ENCODE measurements at places on chromosomes 13 and 19. TPM values are rescaled to one million over a fixed set of nuclear protein-coding genes. Genes with fewer than 3 reads are reported as not detected.
A peak's percentile ranks its signal among the peaks of the same experiment; 100 is the strongest.

GRCh38 chr19:18719541-18719940, 36.1 kb downstream of the CRTC1 start:
- DNase-seq: no peak

- DNase-seq: no peak
Measured at GRCh38 chr13:73412933-73413332, 354.1 kb downstream of the KLF5 start.

GRCh38 chr19:33453265-33453664, 68.3 kb downstream of the PEPD start:
- DNase-seq: no peak

GRCh38 chr13:108020027-108020426, 195.3 kb downstream of the LIG4 start:
- DNase-seq: peak; percentile 88

GRCh38 chr13:33128134-33128533, 111.9 kb downstream of the KL start:
- no peak for DNase-seq

GRCh38 chr13:70170689-70171088, 62.4 kb upstream of the KLHL1 start:
- no peak for DNase-seq

The CBY2 gene
- total RNA-seq: not detected

The LAMP1 gene
- 235 TPM for total RNA-seq

- DNase-seq: no peak
Measured at GRCh38 chr13:46613409-46614049, 60.6 kb downstream of the LRCH1 start.

DNA sequence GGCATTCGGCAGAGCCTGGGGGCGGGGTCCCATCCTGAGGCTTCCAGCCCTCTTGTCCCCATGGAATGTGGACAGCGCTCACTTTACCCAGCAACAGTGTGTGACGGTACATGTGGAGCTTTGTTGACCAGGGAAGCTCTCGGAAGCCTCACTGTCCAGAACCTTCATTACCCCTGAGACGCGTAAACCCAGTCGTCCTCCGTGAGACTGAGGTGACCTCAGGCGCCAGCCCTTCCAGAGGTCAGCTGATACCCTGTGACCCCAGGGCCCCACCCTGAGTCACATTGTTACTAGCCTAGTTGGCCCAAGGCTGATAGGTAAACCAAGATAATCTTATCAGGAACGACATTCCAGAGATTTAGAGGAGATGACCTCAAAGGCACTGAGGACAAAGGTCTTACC, 10.2 kb upstream of the TMEM160 start:
- DNase-seq: no peak

The ZNF578 gene
- total RNA-seq: not detected

- no peak for DNase-seq
Measured at GRCh38 chr13:113754242-113754641, 4.8 kb upstream of the TMEM255B start.

The ATP4B gene
- total RNA-seq: not detected

GRCh38 chr13:90683711-90684131, 663.8 kb upstream of the MIR17HG start:
- no peak for DNase-seq

The CEACAM19 gene
- total RNA-seq: 2.2 TPM

The ZNF541 gene
- not detected for total RNA-seq

DNA sequence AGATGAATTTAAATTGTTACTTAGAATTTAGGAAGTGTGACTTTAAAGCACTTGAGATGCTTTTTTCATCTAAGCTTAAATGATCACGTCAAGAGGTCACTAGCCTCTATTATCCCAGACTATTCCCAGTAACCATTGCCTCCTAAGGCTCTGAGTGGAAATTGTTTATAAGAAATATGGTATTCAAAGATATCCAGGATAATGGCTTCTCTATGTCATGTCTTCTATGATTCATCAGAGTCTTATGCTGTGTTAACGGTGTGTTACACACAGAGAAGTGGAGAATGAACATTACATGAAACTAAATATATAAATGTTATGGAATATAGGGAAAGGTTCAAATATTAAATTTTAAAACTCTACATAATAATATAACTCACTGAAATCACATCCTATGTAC, 79.8 kb upstream of the NBEA start:
- no peak for DNase-seq

The CYP2A6 gene
- total RNA-seq: not detected

- no peak for DNase-seq
Measured at GRCh38 chr19:3771906-3772455, at the start of gene RAX2. Gene RAX2 (minus strand): TSS chr19:3772228. CDS start chr19:3771742, 486 bp downstream.

DNA sequence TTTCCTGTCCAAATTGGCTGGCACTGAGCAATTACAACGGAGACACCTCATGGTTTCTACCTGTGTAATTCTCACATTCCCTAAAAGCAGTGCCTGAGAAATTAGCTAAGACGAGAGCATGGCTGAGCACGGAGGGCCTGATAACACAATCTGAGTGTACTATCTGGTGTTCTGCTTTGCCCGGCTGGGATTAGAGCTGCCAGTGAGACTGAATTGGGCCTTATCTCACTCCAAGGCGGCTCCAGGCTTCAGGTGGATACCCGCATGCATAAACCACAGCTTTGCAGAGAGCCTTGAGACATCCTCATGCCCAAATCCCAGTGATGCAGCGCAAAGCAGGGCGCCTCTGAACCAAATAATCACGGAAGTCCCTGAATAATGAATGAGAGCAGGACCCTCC, 172.3 kb downstream of the OXGR1 start:
- DNase-seq: no peak

All from HT-29 (cell line).